Liver (tissue), 10 donors: ENCODE measurements at places on chromosomes 2 and 18.

DNA sequence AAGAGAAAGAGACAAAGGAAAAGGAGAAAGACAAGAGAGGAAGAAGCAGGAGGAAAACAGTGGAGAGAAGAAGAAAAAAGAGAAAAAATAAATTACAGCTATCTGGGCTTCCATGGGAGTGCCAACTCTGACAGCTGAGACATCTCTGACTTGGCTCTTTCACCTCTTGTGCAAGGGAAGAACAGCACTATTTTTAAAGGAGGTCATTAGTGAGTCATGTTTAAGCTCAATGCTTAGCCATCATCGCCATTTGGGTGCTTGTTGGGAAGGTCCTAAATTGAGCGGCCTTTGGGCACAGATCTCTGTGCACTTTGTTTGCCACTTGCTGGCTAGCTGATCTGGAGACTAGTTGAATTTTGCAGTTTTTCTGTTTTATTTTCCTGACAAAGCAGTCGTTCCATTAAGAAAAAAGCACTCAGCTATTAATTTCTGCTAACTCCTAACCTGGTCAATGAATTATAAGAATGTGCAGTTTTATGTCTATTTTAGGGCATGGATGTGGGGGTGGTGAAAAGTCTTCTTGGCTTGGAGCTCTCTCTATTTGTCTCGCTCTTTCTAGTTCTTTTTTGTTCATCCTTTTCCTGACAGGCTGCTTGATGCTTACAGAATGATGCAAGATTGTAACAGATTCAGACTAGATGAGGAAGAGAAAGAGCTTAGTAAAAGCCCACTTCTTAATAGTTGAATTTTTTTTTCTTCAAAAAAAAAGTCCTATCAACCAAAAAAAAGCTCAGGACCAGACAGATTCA is 231.5 kb downstream of the SLC8A1 start:
- no peak overlapping the region for H3K4me3 ChIP-seq
- no peaks in the 10 kb centered on the region for H3K4me1 ChIP-seq
- no peaks in the 10 kb centered on the region for H3K27me3 ChIP-seq
- H3K27ac ChIP-seq, result no peak overlapping the region
- no peaks in the 10 kb centered on the region for H3K36me3 ChIP-seq
- DNase-seq, result no peak

- H3K4me3 ChIP-seq, result no peak overlapping the region
- no peak overlapping the region for H3K27ac ChIP-seq
- DNase-seq, result no peak
- H3K36me3 ChIP-seq, result peaks cover 2% of the 10 kb centered on the region
- H3K27me3 ChIP-seq, result no peaks in the 10 kb centered on the region
- no peaks in the 10 kb centered on the region for H3K4me1 ChIP-seq
Observed at GRCh38 chr2:62920070-62920469, 130.6 kb upstream of the OTX1 start.

DNA sequence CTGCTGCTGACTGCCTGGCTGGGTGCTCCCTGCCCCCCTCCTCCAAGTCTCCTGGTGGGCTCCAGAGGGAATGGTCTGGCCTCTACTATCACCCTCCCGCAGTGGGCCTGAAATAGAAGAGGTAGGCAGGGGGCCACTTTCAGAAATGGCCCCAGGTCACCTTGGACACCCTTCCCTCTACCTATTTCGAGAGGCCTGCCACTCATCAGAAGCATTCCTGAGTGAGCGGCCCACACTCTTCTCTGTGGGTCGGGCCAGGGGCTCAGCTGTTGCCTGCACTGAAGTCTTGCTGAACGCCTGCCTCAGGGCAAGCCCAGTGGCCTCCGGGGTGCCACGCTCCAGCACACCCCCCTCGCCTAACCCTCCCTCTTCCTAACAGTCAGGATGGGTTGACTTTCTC is 124.9 kb downstream of the TNS1 start:
- no peak overlapping the region for H3K4me3 ChIP-seq
- peaks cover 49% of the 10 kb centered on the region for H3K36me3 ChIP-seq
- H3K4me1 ChIP-seq, result no peaks in the 10 kb centered on the region
- no peaks in the 10 kb centered on the region for H3K27me3 ChIP-seq
- H3K27ac ChIP-seq, result no peak overlapping the region
- DNase-seq, result no peak

- H3K4me1 ChIP-seq, result no peaks in the 10 kb centered on the region
- no peaks in the 10 kb centered on the region for H3K36me3 ChIP-seq
- H3K27me3 ChIP-seq, result no peaks in the 10 kb centered on the region
- H3K27ac ChIP-seq, result no peak overlapping the region
- no peak for DNase-seq
Observed at GRCh38 chr2:190717306-190717705, 68.4 kb downstream of the NAB1 start.

GRCh38 chr2:33489835-33490431 is 13.5 kb downstream of the RASGRP3 start:
- H3K4me1 ChIP-seq, result no peaks in the 10 kb centered on the region
- H3K36me3 ChIP-seq, result no peaks in the 10 kb centered on the region
- H3K27ac ChIP-seq, result no peak overlapping the region
- no peak overlapping the region for H3K4me3 ChIP-seq

- H3K27ac ChIP-seq, result no peak overlapping the region
- H3K4me3 ChIP-seq, result no peak overlapping the region
- H3K36me3 ChIP-seq, result no peaks in the 10 kb centered on the region
- no peaks in the 10 kb centered on the region for H3K4me1 ChIP-seq
- no peak for DNase-seq
Observed at GRCh38 chr18:24502667-24503523, 42.5 kb downstream of the HRH4 start.

- no peaks in the 10 kb centered on the region for H3K4me1 ChIP-seq
- no peak overlapping the region for H3K27ac ChIP-seq
- no peaks in the 10 kb centered on the region for H3K36me3 ChIP-seq
- no peak for DNase-seq
Observed at GRCh38 chr18:73446502-73446901, 578.7 kb upstream of the NETO1 start.

DNA sequence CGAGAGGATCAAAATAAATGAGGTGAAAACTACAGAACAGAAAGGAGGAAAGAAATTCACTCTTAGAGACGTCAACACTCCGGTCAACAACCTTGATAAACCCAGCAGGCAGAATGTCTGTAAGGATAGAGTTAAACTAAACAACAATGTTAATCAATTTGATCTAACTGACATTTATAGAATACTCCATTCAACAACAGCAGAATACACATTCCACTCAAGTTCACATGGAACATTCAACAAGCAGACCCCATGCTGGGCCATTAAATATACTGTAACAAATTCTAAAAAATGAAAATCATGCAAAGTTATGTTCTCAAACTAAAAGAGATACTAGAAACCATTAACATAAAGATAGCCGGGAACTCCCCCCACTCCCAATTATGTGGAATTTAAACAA is 41.8 kb downstream of the FAM210A start:
- H3K4me1 ChIP-seq, result no peaks in the 10 kb centered on the region
- no peak overlapping the region for H3K4me3 ChIP-seq
- H3K36me3 ChIP-seq, result no peaks in the 10 kb centered on the region
- DNase-seq, result no peak

DNA sequence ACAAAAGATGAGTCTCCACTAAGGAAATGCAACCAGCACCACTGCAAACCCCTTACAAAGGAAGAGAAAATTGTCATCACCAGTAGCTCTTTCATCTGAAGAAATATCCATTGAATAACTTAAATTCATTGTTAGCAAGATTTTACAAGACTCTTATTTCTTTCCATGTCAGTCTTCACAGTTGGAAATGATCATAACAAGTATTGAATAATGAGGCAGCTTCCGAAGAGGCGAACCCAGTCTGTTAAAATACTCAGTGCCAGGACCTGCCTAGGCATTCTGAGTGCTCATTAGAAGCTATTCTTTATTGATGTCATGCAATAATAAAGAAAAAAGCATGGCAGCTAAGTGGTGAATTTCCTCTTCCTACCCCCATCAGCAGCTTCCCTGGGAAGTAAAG is 33.5 kb downstream of the NOSTRIN start:
- DNase-seq, result no peak
- no peaks in the 10 kb centered on the region for H3K27me3 ChIP-seq
- H3K36me3 ChIP-seq, result no peaks in the 10 kb centered on the region
- H3K4me3 ChIP-seq, result no peak overlapping the region
- H3K4me1 ChIP-seq, result no peaks in the 10 kb centered on the region

DNA sequence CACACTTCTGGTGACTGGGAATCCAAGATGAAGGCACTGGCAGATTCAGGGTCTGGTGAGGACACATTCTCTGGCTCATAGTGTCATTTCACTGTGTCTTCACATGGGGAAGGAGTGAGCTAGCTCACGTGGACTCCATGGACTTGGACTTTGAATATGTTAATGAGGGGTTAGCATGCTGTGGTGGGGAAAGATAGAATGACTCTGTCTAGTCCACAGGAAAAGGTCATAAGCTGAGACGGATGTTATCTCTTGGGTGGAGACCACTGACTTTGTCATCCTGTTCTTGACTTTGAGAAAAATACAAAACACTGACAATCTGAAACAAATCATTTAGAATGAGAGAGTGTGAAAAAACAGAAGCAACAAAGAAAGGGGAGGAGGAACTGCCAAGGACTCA is 145.9 kb downstream of the PIK3C3 start:
- H3K27me3 ChIP-seq, result no peaks in the 10 kb centered on the region

GRCh38 chr18:24027156-24027827 is 12.7 kb downstream of the TTC39C start:
- H3K27ac ChIP-seq, result no peak overlapping the region
- H3K4me1 ChIP-seq, result no peaks in the 10 kb centered on the region
- no peaks in the 10 kb centered on the region for H3K36me3 ChIP-seq
- H3K4me3 ChIP-seq, result no peak overlapping the region

DNA sequence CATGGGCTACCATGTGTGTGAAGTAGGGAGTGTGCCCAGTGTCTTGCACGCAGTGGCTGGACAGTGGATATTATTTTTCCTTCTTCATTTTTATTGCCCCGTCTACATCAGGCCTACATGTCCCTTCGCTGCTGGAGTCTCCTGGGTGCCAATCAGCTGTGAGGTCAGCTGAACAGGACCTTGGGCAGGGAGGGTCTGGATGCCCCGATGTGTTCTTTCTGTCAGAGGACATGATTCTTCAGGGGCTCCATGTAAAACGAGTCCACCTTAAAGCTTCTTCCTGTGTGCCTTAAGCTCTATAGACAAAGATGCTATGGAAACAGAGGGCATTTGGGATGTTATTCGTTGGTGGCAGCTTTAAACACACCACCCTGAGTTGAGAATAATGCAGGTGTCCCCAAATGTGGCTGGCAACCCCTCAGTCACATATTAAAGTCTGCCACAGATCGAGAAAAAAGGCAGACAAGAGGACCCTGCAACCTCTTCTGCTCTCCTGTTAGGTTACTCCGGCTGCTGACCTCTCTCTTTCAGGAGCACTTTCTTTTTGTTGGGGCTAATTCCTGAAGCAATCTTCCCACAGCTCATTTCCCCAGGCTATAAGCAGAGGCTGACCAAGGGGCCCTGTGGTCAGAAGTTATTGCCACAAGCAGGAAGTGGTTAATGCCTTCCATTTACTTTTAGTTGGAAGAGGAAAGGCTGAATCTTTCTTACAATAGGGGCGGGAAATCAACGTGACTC is 20.0 kb downstream of the GREB1 start:
- H3K4me1 ChIP-seq, result no peaks in the 10 kb centered on the region
- H3K4me3 ChIP-seq, result no peak overlapping the region
- H3K36me3 ChIP-seq, result no peaks in the 10 kb centered on the region
- H3K27me3 ChIP-seq, result no peaks in the 10 kb centered on the region

DNA sequence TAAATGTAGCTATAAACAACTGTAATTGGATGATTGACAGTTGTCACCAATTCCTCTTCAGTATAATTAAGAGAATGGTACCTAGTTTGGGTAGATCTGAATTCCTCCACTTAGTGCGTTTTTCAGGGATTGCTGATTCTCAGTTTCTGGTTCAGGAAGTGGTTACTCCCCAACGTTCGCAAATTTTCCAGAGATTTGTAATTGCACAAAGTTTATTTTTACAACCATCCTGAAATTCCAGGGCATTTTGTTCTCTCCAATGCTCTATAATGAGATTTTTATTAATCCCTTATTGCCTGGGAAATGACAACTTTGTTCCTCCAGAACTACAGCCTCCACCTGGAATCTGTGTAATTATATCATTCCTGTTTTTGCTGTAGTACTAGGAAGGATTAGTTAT is 710.6 kb upstream of the ZEB2 start:
- no peaks in the 10 kb centered on the region for H3K4me1 ChIP-seq
- H3K27me3 ChIP-seq, result no peaks in the 10 kb centered on the region
- H3K27ac ChIP-seq, result no peak overlapping the region
- no peak overlapping the region for H3K4me3 ChIP-seq
- no peak for DNase-seq

DNA sequence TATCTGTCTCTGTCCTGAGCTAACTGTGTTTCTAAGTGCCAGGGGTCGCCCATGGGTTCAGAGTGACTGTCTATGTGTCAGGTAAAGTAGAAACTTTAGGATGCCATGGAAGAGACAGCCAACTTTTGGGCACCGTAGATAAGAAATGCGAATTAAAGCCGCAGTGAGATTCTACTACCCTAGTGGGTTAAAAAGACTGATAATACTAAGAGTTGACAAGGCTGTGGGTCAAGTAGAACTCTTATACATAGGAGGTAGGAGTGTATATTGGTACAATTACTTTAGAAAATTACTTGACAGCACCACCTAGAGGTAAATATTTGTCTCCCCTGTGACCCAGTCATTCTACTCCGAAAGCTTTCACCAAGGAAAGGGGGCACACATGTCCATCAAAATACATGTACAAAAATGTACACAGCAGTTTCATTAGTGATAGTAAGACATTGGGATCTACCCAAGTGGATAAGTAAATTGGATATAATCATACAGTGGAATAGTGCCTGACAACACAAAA is 371.3 kb downstream of the SLC4A3 start:
- no peak overlapping the region for H3K4me3 ChIP-seq
- H3K27ac ChIP-seq, result no peak overlapping the region
- DNase-seq, result no peak
- no peaks in the 10 kb centered on the region for H3K4me1 ChIP-seq

GRCh38 chr2:10303694-10304378 is 1.1 kb downstream of the HPCAL1 start:
- H3K4me3 ChIP-seq, result peak overlapping the region; percentile 100
- H3K36me3 ChIP-seq, result no peaks in the 10 kb centered on the region
- no peaks in the 10 kb centered on the region for H3K27me3 ChIP-seq
- peaks cover 12% of the 10 kb centered on the region for H3K4me1 ChIP-seq
- H3K27ac ChIP-seq, result peak overlapping the region; percentile 95
- DNase-seq, result no peak

- no peaks in the 10 kb centered on the region for H3K4me1 ChIP-seq
- H3K4me3 ChIP-seq, result no peak overlapping the region
- no peaks in the 10 kb centered on the region for H3K36me3 ChIP-seq
- no peak for DNase-seq
- no peaks in the 10 kb centered on the region for H3K27me3 ChIP-seq
- no peak overlapping the region for H3K27ac ChIP-seq
Observed at GRCh38 chr18:62371436-62371835, 46.3 kb downstream of the TNFRSF11A start.

- no peak overlapping the region for H3K27ac ChIP-seq
- H3K36me3 ChIP-seq, result no peaks in the 10 kb centered on the region
Observed at GRCh38 chr2:95291222-95291621, 5.9 kb upstream of the KCNIP3 start.
